ENCODE measurements at places on chromosomes 2 and 18.

- DNase-seq = no peak
These were observed 86.9 kb upstream of the SALL3 start for GRCh38 chr18:78892721-78893120.

GRCh38 chr2:120764991-120765677, 29.5 kb downstream of the GLI2 start:
- DNase-seq = no peak

DNA sequence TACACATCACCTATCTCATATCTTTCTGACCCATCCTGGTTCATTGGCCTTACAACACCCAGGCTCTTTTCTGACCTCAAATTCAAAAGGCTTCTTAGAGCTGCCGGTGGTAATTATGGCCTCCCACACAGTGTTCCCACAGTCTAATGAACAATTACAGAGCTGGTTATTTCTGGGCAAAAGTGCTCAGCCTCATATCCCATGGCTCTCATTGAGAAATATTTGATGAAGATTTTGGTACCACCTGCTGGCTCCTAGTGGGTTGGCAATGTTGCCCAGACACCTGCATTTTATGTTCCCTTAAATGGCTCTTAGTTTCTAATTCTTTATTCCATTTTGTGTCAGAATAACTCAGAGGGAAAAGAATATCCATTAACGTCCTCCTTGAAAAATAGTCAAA, 20.1 kb upstream of the SCYGR2 start:
- DNase-seq = no peak

GRCh38 chr18:12990641-12990966, 558 bp upstream of the CEP192 start:
- no peak for DNase-seq

DNA sequence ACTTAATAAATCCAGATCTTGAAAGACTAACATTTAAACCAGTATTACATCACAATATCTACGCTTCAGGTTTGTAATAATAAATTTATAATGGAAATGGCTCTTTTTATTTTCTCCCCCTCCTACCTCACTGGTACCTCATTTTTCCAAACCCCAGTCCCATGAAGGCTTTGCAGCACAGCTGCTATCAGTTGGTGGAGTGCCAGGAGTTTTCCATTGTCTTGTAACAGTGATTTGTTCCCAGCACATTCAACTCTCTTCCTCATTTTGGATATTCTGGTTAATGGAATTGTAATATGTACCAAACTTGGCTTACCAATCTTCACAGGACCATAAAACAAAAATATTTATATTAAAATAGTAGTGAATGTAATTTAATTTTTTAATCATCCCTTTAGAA, 91.2 kb downstream of the VRK2 start:
- DNase-seq = no peak

GRCh38 chr2:150643114-150643725, 155.8 kb upstream of the RND3 start:
- no peak for DNase-seq

DNA sequence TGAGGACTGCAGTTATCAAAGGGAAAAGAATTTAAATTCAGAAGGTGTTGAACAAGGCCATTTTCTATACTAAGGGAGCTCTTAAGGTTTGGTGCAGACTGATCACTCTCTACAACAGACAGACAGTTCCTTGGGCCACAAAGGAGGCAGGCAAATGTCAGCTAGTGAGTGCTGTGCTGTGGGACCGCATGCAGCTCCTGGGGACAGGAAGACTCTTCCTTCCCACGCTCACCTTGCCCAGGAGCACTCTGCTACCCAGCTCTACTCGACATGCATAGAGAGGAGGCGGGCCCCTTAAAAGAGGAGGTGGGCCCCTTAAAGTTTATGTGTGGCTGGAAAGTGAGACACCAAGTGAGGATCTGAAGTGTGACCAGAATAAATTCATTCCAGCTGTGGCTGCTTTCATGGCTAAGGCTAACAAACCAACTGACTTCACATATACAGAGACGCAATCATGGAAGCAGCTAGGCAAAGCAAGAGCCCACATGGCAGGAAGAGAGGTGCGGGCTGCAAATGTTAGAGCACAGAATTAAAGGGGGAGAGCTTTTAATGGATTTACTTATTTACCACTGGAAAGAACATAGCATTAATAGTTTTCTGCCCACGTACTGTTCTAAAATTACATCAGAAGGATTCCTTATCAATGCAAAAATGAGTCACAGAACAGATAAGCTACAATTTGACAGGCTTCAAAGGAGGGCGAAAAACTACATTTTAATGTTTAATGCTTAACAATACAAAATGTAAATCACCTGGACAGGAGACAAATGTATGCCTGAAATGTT, 101.4 kb upstream of the RNU4ATAC start:
- DNase-seq = no peak

DNA sequence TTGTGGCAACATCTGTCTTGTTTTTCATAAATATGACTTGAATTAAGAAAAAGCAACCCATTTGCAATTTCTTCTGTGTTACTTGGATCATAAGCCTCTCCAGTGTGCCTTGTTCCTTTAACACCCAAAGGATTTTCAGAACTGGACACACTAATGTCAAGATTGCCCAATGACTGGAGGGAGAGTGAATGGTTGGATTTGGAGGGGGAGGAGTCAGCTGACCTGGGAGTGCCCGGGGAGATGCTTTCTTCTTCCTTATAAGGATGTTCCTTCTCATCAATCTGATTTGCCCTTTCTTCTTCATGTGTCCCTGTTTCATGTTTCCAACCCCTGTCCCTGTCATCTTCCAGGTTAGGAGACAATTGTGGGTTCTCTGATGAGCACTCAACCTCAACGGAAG, 48.8 kb downstream of the ALPK2 start:
- DNase-seq = no peak

GRCh38 chr2:44549856-44550255, 188.1 kb downstream of the CAMKMT start:
- no peak for DNase-seq

DNA sequence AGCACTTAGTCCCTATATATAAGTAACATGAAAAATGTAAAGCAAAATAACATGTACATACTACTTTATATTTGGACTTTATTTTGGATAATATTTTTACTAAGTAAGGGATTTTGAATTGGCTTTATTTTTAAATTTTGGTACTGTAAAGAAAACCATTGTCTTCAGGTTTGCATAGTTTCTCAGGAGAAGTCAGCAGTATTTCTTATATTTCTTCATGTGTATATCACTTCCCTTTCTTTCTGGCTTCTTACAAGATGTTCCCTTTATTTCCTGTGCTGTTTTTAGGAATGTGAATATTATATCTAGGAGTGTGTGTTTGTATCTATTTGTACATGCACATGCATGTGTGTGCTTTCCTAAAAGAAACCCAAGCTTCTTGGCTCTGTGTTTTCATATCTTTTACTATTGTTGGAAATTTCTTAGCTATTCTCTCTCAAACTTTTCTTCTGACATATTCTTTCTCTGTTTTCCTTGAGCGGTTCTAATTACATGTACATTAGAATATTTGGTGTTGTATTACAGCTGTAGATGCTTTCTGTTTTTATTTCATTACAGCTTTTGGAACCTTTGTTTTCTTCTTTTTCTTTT, 1549.7 kb upstream of the ACVR2A start:
- no peak for DNase-seq

DNA sequence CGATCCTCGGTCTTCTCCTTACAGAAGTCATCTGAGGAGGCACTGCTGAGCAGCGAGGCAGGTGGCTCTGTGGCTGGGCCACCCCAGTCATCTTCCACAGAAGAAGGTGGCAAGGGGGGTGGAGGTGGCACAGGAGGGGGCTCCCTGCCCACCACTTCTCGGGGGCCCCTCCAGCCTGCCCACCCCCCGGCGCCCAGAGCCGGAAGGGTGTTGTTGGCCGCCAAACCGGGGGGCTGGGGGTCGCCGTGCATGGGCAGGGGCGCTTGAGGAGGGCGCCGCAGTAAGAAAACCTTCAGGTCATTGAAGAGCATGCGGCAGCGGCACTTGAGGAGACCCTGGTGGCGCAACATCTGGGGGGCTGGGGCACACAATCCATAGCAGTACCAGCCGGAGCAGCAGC, 2.5 kb downstream of the MARCHF4 start:
- no peak for DNase-seq

- DNase-seq = no peak
These were observed 17.5 kb upstream of the RAB31 start for GRCh38 chr18:9690418-9691188.

DNA sequence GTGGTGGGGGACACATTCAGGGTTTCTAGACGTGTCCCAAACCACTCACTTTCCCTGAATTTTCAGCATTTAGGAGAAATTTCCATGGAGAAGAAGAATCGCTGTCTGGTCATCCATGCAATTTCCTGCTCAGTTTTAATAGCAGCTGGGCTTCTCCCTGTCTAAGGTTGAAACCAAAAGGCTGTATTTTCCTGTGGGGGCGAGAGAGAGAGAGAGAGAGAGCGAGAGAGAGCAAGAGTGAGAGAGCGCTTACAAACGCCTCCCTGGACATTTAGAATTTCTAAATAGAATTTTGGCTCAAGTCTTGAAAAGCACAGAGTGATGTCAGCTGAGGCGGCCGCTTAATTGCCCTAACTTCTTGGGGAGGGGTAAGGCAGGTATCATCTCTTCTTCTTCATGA, 110.8 kb downstream of the SETBP1 start:
- no peak for DNase-seq

GRCh38 chr2:64157792-64158191, 13.6 kb upstream of the PELI1 start:
- no peak for DNase-seq

- DNase-seq = no peak
These were observed 622 bp downstream of the RAB12 start for GRCh38 chr18:8609659-8610458.

DNA sequence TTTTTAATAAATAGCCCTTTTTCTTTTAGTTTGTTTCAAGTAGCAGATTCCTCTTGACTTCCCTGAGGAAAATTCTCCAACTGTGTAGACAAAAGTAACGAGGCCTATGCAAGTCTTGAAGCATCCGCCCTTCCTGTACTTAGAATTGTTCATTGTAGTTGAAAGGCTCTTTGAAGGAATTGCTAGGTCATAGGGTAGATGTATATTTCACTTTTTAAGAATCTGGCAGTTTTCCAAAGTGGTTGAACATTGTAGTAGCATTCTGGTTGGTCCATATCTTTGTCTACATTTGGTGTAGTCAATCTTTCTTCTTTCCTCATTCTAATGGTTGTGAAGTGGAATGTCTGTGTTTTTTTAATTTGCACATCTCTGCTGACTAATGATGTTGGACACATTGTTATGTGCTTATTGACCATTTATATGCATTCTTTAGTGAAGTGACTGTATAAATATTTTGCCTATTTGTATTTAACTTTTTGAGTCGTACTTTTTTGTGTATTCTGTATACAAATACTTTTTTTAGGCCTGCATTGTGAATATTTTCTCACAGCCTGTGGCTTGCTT, 5.6 kb upstream of the SERPINB11 start:
- DNase-seq = no peak

- DNase-seq = no peak
These were observed 232.7 kb upstream of the COPS8 start for GRCh38 chr2:236852977-236853374.

DNA sequence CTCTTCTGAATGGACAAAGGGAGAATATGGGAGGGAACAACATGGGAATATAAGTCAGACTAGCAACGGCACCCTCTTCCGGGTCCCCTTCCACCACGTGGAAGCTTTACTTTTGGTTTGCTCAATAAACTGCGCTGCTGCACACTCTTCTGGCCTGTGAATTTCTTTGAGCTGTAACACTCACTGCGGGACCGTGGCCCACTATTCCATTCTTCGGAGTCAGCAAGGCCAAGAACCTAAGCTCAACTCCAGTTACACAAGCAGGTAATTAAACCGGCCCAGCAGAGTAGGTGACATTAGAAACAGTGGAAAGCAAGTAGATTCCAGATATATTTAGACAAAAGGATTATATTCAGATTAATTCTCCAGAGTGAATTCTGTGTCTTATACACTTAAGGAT, 697.4 kb upstream of the NXPH2 start:
- no peak for DNase-seq

GRCh38 chr18:45241271-45241670, 374.0 kb upstream of the SLC14A2 start:
- DNase-seq = no peak

GRCh38 chr2:1745171-1746023, 1.1 kb upstream of the PXDN start:
- no peak for DNase-seq

GRCh38 chr18:2880473-2880872, 33.7 kb downstream of the EMILIN2 start:
- DNase-seq = no peak

DNA sequence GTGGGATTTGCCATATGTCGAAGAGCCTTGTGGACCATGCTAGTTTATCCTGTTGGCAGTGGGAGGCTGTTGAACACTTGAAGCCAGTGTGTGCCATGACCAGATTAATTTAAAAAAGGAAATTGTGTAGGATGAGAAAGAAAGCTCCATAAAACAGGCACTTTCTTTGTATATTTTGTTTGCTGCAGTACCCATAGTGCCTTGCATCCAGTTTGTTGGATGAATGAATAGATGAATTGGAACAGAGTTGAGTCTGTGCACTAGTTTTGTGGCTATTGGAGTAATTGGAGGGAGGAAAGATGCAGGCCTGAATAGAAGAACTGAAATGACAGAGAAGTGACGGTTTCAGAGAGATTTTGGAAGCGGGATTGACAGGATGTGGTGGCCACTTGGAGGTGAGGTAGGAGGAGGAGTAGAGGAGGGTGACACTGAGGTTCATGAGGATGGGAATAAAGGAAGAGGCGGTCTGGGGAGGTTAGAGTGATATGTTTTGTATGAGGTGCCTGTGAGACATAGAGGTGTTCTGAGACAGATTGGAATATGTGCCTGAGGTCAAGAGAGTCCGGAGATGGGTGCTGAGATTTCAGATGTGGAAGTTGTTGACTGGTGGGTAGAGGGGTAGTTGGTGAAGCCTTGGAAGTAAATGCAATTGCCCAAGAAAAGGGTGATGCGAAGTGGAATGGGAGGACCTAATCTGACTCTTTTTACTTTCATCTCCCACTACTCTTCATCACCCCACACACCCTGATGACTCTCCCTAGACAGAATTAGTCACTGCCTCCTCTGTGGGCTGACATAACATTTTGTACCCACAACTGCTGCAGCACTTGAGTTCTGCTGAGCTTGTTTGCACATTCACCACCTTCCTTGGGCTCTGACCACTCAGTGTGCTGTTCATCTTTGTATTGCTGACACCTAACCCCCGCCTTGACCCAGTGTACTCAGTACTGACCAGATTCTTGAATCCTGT, 5.1 kb downstream of the DGUOK start:
- no peak for DNase-seq

DNA sequence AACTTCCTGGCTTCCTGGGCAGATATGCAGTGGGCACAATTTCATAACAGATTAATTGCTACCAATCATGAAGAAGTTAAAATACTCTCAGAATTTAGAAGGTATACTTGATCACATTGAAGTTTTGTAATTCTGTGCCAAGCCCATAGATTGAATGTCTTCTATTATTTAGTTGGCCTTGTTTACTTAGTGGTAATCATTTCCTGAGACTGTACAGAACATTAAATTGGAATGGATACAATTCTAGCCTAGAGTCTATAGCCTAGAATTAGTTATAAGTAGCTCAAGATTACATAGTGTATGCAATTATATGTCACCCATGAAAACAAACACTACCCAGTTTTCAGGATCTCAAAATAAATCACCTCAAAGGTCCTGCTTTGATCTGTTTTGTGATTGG, 615.8 kb downstream of the XIRP2 start:
- DNase-seq = no peak

Measured in CD4-positive, alpha-beta T cell treated with Interleukin-21 for 1 hour (primary cell).